SJSA1 (cell line): ENCODE measurements at places on chromosomes 1 and 21. TPM values are rescaled to one million over a fixed set of nuclear protein-coding genes. Genes with fewer than 3 reads are reported as not detected.

Gene FNBP1L
- total RNA-seq: 14.1 and 21.4 TPM in 2 replicates

Gene KCNK1
- 0.09 TPM in 1 of 2 replicates, not detected in the other for total RNA-seq

Gene CFHR3
- not detected in 2 replicates for total RNA-seq

Gene COG2
- total RNA-seq: 20.8 and 26.7 TPM in 2 replicates

Gene THEM5
- total RNA-seq: not detected in 2 replicates
